ENCODE measurements at places on chromosomes 4 and X.

GRCh38 chr4:176498617-176499256 lies 179.0 kb downstream of the SPCS3 start:
- DNase-seq = no peak

GRCh38 chr4:88177983-88178625 lies 19.7 kb upstream of the ABCG2 start:
- no peak for DNase-seq

DNA sequence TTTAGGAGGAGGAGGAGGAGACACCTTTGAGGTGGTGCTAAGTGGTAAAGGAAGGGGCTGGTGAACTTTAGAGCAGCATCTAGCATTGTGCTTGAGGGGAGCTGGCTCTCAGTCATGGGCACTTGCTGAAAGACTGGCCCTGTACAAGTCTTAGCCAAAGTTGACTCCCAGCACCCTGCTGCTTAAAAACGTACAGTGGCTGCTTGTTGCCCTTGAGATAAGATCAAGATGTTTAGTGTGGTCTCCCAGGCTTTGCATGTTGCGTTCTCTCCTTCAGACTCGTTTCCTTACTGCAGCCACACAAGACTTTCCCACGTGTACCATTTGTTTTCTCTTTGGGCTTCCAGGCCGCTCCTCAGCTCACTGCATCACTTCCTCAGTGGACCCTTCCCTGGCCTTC lies 1.8 kb downstream of the MED28 start:
- DNase-seq = no peak

DNA sequence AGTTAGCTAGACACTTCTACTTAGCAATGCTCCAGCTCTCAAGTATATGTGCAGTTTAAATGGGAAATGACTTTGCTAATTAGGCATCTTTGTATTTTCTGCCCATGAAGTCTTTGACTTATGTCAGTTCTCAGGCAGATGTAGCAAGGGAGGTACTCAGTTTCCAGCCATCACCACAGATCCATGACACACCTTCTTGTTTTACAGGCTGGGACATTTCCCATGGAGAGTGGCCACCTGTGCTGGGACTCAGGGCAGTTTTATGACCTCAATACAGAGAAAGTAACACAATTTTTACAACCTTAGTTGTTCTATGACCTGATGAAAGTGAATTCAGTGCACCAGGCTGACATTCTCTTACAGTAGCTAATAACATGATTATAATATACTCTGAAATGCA lies 280.7 kb upstream of the GK2 start:
- no peak for DNase-seq

DNA sequence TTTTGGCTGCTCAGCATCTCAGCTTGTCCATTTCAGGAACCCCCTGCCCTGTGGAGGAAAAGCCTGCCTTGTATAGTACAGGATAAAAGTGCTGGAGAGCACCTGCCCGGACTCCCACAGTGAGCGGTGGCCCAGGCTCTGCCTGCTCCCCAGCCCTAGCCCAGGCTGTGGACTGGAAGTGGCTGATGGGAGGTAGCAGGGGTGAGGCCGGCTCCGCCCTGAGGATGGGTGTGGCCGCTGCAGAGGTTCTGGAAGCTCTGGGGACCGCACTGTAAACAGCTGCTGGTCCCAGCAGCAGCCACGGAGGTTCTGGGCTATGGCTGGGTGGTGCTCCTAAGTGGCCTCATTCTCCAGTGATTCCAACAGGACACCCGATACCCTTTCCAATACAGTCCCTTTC lies 56.6 kb upstream of the HELT start:
- no peak for DNase-seq

DNA sequence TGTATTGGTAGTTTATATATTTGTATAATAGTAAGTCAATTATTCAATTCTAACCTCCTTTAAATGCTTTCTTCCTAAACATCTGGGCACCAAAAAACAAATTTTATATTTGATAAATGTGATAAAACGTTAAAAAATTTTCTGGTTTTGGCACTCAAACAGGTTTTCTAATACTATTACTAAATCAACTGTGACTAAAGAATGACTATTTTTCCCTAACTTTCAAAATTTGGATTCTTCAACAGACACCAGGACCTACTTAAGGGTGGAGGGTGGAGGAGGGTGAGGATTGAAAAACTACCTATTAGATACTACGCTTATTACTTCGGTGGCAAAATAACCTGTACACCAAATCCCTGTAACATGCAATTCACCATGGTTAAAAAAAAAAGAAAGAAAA lies 555.5 kb downstream of the IL15 start:
- no peak for DNase-seq

DNA sequence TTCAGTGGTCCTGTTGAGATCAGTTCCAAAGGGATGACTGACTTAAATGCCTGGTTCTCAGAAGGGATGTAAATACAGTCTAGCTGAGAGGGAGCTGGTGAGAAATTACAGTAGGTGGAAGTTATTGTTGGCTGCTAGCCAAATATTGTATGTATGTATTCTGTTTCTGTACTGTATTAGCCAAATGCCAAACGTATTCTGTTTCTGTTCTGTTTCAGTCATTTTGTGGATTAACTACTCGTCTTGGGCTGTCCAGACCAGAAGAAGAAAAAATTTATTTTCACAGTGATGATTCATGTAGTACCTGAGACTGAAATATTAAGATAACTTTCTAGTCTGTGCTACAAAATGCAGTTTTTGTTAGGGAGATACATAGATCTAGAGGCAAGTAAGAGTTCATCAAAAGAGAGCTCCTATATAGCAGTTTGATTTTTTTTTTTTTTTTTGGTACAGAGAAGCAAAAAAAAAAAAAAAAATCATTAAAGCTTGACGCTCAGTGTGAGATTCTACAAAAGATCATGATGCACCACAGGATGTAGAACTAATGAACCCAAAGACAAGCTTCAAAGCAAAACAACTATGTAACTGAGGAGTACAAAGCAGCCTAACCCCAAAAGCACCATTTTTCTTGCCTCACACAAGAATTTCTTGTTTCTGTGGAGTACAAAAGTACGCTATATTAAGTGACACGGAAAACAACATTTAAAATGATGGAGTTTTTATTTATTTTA lies 54.8 kb downstream of the CASP6 start:
- no peak for DNase-seq

- DNase-seq = no peak
Measured at GRCh38 chr4:11732155-11732554, 303.5 kb upstream of the HS3ST1 start.

DNA sequence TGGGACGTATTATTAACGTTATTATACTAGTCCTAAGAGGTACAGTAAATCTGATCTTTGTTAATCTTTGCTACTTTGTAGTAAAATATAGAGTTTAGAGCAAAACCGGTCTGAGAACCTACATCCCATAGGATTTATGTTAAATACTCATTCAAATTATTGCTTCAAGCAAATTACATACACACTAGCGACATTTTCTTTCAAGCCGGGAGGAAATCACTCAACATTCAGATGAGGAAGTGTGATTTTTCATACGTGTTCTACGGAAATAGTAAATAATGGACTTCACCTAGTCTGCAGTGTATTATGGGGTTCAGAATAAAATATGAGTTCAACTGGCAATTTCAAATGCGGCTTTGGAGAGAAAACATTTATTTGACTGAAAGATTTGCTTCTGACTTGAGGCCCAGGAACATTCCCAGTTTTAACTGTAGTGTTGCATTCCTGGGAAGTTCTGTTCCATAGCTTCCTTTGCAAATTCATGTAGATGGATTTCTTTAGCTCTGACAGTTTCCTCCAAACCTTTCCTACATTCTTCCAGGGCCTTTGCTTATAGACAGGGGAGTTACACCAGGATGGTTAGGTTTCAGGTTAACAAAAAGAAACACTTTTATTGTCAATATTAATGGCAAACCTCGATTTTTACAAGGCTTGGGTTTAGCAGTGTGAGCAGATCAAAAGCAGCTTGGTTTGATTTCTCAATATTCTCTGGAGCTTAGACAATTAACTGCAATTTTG lies 5.3 kb upstream of the HAND2 start:
- no peak for DNase-seq

DNA sequence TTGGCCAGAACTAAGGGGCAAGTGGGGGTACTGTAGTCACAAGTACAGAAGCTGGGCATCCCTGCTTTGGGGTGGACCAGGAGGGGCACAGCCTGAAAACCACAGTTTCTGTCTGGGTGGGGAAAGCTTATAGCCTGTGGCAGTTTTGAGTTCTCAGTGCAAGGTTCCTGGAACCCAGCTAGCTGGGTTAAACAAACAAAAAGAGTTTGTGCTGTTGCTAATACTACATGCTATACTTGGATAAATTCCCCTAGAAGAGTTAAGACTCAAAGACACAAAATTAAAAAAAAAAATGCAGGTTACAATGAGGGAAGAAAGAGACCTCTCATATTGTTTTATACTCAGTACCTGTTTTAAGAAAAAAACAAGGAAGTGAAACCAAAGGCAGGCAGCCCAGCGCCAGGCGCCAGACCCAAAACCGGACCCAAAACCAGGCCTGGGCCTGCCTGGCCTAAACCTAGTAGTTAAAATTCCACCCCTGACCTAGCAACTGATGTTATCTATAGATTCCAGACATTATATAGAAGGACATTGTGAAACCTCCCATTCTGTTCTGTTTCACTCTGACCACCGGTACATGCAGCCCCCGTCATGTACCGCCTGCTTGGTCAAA lies 50.8 kb downstream of the SLC2A9 start:
- DNase-seq = no peak

DNA sequence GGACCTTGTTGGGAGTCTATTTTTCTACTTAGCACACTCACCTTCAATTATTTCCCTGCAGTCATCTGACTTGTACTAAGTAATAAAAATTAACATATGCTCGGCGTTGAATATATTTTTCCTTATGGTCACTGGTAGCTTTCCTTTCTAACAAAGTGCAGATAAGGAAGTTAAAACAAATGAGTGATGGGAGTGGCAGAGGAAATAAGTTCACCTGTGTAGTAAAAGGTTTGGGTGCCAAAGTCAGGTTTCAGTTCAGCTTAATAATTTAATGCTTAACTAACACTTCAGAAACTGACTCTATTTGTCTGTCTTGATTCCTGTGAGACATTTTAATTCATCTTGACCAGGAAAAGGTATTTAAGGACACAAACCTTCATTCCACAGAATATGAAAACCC lies 184.4 kb downstream of the PCDH7 start:
- no peak for DNase-seq

DNA sequence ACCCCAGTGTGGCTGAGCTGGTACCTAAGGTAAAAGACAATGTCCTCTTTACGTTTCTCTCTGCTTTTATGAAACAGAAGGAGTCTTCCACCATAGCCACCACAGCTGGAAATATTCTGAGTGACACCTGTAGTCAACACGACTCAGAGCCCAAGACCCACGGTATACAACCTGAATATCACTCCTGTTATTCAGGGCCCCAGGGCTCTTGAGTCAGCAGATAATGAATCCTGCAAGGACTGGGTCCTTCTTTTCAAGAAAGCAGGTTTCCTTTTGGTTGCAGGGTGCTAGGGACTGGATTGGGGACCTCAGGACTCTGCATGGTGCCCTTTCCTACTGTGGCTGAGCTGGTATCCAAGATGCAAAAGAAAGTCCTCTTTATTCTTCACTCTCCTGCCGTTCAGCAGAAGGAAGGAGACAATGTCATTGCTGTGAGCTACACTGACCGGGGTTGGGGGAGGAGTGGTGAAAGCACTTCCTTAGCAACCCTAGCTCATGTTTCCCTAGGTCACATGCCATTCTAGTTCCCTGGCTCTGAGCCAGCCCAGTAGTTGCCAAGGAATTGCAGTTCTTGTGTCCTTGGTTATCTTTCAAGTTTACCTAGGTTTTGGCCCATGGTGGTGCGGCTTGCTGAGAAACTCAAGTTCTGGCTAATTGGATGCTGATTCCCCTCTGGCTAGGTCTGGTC lies 23.7 kb upstream of the UNC5C start:
- no peak for DNase-seq

- DNase-seq = no peak
Measured at GRCh38 chr4:122602277-122603142, 18.4 kb downstream of the IL21 start.

GRCh38 chrX:75156531-75156945 lies 455 bp upstream of the ABCB7 start:
- DNase-seq = no peak

GRCh38 chr4:67550451-67550850 lies 5.1 kb upstream of the CENPC start:
- no peak for DNase-seq

- DNase-seq = no peak
Measured at GRCh38 chr4:24249972-24250371, 334.4 kb downstream of the DHX15 start.

DNA sequence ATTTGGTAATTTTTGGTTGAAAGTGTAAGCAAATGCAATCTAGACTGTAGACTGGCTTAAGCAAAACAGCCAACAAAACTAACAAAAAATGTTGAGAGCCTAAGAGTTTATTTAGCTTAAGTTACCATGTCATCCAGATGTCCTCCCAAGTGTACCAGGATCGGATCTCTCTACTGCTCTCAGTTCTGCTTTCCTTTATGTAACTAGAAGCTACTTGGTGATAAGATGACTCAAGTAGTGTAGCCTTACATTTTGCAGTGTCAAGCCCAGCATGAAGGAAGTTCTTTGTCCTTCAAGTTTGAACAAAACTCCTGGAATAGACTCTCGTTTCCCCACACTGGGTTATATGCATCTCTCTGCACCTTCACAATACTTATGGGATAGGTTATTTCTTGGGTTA lies 1500.0 kb downstream of the STIM2 start:
- DNase-seq = no peak

DNA sequence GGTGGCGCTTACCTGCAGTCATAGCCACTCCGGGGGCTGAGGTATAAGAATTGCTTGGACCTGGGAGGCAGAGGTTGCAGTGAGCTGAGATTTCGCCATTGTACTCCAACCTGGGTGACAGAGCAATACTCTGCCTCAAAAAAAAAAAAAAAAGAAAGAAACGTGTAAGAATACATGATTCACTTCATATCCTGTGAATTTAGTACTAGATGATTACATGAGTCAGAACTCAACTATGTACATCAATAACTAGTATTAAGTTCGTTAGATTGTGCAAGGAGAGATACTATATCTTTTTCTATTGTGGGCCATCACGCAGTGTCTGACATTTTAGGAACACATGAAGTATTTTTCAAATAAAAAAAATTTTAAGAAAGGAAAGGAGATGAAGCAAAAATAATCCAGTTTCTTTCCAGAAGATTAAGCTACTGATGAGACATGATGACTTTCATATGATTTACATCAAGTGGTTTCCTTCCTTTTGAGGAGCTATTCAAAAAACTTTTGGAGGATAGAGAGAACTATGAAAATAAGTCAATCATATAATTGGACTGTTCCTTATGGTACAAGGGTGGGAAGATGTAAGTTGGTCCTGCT lies 64.7 kb upstream of the EXOC1L start:
- DNase-seq = no peak

- DNase-seq = no peak
Measured at GRCh38 chr4:51866835-51867234, 23.9 kb downstream of the DCUN1D4 start.

GRCh38 chr4:3070709-3071500 lies 3.4 kb downstream of the HTT-AS start:
- no peak for DNase-seq

- DNase-seq = no peak
Measured at GRCh38 chr4:181416966-181417365, 826.2 kb upstream of the TENM3 start.

- DNase-seq = no peak
Measured at GRCh38 chr4:77155631-77156452, 1.2 kb upstream of the CCNG2 start.

- DNase-seq = no peak
Measured at GRCh38 chr4:12084690-12085089, 656.0 kb upstream of the HS3ST1 start.

GRCh38 chrX:107978707-107979307 lies 3.4 kb downstream of the TEX13B start:
- DNase-seq = no peak
